ENCODE measurements at places on chromosomes 12 and 14. TPM values are rescaled to one million over a fixed set of nuclear protein-coding genes. Genes with fewer than 3 reads are reported as not detected.

GRCh38 chr14:53265025-53265424 is 111.9 kb upstream of the DDHD1 start:
- no peak overlapping the region for H3K27ac ChIP-seq
- no peaks in the 10 kb centered on the region for H3K36me3 ChIP-seq
- H3K27me3 ChIP-seq = no peaks in the 10 kb centered on the region
- H3K4me3 ChIP-seq = no peak overlapping the region
- no peak for DNase-seq

DNA sequence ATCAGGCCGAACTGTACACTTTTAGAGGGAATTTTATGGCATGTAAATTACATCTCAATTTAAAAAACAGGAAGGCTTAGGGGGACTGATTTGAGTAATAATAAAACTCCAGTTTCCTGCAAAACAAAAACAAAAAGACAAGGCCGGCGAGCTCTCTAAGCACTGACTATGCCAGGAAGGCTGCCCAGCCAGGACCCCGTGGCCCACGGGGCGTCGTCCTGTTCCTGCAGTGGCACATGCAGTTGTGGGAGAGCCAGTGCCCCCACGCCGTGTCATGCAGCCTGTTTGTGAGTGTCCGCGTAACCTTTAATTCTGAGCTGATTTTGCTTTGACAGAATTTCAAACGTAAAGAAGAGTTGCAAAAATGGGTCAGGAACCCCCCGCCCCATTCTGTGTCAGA is 10.5 kb downstream of the XRCC3 start:
- H3K4me3 ChIP-seq = no peak overlapping the region
- H3K36me3 ChIP-seq = no peaks in the 10 kb centered on the region
- no peaks in the 10 kb centered on the region for H3K27me3 ChIP-seq
- no peak for DNase-seq

- no peak for DNase-seq
- H3K4me1 ChIP-seq = no peaks in the 10 kb centered on the region
- H3K36me3 ChIP-seq = no peaks in the 10 kb centered on the region
- H3K27me3 ChIP-seq = no peaks in the 10 kb centered on the region
- H3K27ac ChIP-seq = no peak overlapping the region
Observed at GRCh38 chr12:105287408-105287807, 43.1 kb upstream of the C12orf75 start.

DNA sequence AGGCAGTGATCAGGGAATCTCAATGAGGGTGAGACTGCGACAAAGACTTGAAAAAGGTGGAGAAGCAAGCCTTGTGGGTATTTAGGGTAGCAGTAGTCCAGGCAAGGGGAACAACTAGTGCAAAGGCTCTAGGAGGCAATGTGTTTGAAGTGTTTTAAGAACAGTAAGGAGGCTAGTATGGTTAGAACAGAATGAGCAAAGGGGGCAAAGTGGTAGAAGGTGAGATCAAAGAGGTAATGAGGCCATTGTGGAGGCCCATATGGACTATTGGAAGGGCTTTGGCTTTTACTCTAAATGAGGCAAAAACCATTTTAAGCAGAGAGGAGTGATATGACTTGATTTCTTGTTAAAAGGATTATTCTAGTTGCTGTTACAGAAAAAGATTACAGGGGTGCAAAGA is 16.8 kb downstream of the HIF1A start:
- H3K36me3 ChIP-seq = no peaks in the 10 kb centered on the region
- H3K4me3 ChIP-seq = no peak overlapping the region
- H3K4me1 ChIP-seq = no peaks in the 10 kb centered on the region

- DNase-seq = no peak
- H3K27me3 ChIP-seq = no peaks in the 10 kb centered on the region
Observed at GRCh38 chr14:56821805-56822610, 11.7 kb upstream of the OTX2 start.

TMEM253 gene
- 0.63 TPM for total RNA-seq

ASB2 gene
- total RNA-seq = 1.8 TPM

DCTN2 gene
- total RNA-seq = 131 TPM

All from tibial nerve (tissue), 4 donors.